ENCODE measurements at places on chromosomes 4 and X. TPM values are rescaled to one million over a fixed set of nuclear protein-coding genes. Genes with fewer than 3 reads are reported as not detected.

GRCh38 chrX:34918856-34919255, 23.7 kb upstream of the FAM47B start:
- DNase-seq = no peak

- no peak for DNase-seq
Observed at GRCh38 chrX:46485897-46486296, 59.3 kb downstream of the ZNF674 start.

DNA sequence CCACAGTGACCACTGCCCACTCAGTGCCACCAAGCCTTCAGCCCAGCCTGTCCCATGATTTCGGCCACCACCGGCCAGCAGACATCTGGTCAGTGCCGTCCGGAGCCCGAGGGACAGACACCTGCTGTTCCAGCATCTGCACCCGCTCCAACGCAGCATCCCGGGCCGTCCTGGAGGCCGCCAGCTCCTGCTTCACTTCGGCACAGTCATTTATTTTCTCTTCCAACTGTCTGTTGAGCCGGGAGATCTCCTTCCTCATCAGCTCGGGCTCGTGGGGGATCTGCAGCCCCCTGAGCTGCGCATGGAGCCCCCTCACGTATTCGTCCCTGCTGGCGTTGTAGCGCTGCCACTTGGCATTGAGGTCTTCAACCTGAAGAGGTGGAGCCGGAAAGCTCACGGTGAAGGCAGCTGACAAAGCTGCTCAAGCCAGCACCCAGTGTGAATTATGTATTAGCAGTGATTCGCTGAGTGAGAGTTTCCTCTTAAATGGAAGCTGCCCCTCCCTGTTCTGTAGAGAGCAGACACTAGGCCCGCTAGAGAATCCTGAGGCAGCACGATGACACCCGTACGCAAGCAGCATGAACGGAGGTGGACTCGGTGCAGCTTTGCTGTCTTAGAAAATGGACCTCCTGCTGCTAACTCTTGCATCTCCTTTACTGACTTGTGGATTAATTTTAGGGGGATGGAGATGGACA, 11.4 kb downstream of the TNIP2 start:
- DNase-seq = no peak

DNA sequence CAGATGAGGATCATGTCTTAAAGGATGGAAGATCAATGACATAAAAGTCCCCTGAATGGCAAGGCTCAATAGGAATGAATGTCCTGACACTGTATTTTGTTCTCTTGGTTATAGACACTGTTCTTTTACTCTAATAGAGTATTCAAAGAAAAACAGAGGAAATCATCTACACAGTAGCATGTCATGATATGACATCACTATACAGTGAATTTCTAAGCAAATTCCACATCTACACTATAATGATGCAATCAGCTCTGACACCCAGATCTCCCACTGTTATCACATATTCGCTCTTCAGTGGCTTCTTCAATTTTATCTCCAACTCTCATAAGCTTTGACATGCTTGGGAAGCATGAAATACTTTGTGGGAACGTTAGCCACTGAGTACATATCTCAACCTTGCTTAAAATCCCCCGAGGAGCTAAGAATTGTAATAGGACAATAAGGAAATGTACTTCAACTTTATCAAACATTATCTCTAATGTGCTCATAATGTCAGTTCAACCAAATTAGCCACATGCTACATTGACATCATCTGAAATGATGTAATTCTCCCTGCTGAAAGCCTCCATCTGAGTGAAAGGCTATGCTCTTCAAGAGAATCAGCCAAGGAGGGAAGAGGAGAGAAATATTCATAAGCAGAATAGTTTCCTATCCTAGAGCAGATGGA, 139.6 kb upstream of the PTCHD1 start:
- DNase-seq = no peak

DNA sequence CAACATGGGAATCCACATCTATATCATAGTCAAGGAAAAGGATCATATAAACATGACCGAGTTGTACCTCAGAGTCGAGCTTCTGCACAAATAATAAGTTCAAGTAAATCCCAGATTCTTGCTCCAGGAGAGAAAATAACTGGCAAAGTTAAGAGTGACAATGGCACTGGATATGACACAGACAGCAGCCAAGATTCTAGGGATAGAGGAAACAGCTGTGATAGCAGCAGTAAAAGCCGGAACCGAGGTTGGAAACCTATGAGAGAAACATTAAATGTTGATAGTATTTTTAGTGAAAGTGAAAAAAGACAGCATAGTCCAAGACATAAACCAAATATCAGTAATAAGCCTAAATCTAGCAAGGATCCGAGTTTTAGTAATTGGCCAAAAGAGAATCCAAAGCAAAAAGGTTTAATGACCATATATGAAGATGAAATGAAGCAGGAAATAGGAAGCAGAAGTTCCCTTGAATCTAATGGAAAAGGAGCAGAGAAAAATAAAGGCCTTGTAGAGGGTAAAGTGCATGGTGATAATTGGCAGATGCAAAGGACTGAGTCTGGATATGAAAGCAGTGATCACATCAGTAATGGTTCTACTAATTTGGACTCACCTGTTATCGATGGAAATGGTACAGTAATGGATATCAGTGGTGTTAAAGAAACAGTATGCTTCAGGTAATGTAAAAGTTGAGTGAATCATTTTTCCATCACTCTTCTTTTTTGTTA, 50.4 kb downstream of the FABP2 start:
- no peak for DNase-seq

DNA sequence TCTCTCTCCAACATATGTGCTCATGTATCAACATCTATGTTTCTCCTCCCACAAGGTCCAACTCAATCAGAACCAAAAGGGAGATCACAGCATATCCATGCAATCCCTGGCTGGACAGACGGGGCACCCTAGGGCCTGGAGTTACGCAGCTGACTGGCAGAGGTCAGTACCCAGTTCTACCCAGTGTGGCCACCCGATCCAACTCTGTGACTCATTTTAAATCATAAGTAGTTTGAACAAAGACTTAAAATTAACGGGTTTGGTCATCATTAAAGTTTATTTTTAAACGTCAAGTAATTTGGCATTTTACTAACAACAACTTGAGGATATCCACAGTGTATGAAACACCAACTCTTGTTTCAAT, 59.5 kb downstream of the APBB2 start:
- no peak for DNase-seq

- no peak for DNase-seq
Observed at GRCh38 chr4:108223313-108223712, 54.6 kb upstream of the LEF1 start.

DNA sequence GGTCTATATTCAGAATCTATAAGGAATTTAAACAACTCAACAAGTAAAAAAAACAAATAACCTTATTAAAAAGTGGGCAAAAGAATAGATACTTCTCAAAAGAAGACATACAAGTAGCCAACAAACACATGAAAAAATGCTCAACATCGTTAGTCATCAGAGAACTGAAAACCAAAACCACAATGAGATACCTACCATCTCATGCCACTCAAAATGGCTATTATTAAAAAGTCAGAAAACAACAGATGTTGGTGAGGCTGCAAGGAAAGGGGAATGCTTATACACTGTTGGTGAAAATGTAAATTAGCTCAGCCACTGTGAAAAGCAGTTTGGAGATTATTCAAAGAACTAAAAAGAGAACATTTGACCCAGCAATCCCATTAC, 201.6 kb downstream of the QDPR start:
- DNase-seq = no peak

The RP2 gene
- total RNA-seq = 6.6 TPM

The MAGEB2 gene
- total RNA-seq = not detected

The TTC29 gene
- not detected for total RNA-seq

The GAGE1 gene
- total RNA-seq = not detected

The GAR1 gene
- total RNA-seq = 62.9 TPM

The WAS gene
- 87.8 TPM for total RNA-seq

All from activated naive CD8-positive, alpha-beta T cell treated with anti-CD3 and anti-CD28 coated beads for 36 hours (primary cell).